ENCODE measurements at places on chromosomes 12 and 14. TPM values are rescaled to one million over a fixed set of nuclear protein-coding genes. Genes with fewer than 3 reads are reported as not detected.

The SERPINA5 gene
- total RNA-seq: 1.9 TPM

The MGST1 gene
- total RNA-seq: 9.0 TPM

The ERP27 gene
- total RNA-seq: 0.07 TPM

The AGAP2 gene
- under 0.01 TPM for total RNA-seq

The EIF4B gene
- 484 TPM for total RNA-seq

The FOXM1 gene
- total RNA-seq: 12.2 TPM

The PPP1R1A gene
- 3.4 TPM for total RNA-seq

The OTOGL gene
- total RNA-seq: 0.14 TPM

The ETFBKMT gene
- 1.5 TPM for total RNA-seq

The LMO3 gene
- not detected for total RNA-seq

The DEPDC4 gene
- 0.14 TPM for total RNA-seq

The MANSC4 gene
- total RNA-seq: not detected

The LHX5 gene
- total RNA-seq: 0.50 TPM

The FAM181A gene
- total RNA-seq: not detected

The ADCY4 gene
- 4.0 TPM for total RNA-seq

The CLEC2D gene
- 10.1 TPM for total RNA-seq
